Stimulated activated CD4-positive, alpha-beta T cell treated with anti-CD3 and anti-CD28 coated beads, Interleukin-15, amount 100 ng/mL, for 48 hours (primary cell): ENCODE measurements at places on chromosomes 3 and 15.

GRCh38 chr3:54198556-54198955, 76.2 kb downstream of the CACNA2D3 start:
- no peak for DNase-seq

DNA sequence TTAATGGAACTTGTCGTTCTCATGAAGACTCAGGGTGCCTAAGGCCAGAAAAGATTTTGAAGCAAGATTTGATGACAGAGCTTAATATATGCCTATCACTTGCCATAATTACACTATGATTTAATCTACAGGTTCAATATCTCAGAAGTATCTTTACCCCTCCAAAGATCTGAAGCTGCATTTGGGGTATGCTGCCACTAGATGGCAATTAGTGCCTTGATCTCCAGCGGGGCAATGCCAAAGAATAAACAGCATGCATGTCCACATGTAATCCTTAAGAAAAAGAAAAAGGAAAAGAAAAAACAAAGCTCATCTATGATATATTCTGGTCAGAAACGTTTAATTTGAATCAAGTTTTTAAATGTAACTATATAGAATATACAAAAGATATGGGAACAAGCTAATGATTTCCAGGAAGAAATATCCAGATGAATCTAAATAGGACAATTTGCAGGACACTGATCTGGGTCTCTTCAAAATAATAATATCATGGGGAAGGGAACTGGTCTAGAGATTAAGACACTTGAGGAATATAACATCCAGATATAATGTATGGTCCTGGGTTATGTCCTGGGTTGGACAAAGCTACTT, 55.0 kb upstream of the SOX14 start:
- DNase-seq, result no peak

DNA sequence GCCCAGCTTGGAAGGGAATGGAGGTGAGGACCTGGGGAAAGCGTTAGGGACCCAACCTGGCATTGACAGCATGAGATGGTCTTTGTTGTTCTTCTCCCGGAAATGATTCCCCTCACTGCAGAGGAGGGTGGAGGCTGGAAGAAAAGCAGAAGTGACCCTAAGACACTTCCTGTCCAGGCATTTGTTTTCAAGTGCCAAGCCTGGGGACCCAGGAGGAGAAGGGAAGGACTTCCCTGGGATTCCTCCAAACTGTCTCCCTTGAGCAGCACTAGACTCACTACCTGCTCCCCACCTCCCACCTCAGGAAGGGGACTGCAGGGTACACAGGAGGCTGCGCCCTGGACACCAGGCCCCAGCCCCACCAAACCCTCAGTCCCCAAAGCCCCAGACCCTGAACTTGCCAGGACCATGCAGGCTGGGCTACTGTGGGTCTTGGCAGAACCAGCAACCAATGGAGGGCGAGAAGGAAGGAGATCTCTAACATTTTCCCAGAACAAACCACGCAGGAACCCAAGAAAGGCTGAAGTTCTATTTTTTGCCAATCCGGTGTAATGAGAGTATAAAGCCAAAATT, 9.8 kb upstream of the VIPR1 start:
- no peak for DNase-seq

GRCh38 chr15:52054381-52054780, 35.4 kb downstream of the MAPK6 start:
- no peak for DNase-seq

DNA sequence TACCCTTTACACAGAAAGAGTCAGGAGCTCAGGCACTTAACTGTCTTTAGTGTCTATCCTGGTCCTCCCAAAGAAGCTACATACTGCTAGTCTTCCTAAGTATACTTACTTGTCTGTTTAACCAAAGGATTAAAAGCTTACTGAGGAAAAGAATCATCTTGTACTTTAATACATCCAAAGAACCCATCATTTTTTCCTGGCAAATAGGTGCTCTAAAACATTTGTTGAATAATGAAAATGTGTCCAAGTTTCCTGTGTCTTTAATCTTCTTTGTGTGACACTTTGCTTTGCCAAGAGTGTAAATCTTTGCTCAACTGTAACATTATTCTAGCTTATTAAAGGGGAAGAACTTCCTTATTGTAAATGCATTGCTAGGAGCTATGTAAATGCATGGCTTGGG, 519.2 kb downstream of the OTOL1 start:
- DNase-seq, result no peak

- DNase-seq, result no peak
Measured at GRCh38 chr3:133701435-133702358, 40.0 kb upstream of the TOPBP1 start.

DNA sequence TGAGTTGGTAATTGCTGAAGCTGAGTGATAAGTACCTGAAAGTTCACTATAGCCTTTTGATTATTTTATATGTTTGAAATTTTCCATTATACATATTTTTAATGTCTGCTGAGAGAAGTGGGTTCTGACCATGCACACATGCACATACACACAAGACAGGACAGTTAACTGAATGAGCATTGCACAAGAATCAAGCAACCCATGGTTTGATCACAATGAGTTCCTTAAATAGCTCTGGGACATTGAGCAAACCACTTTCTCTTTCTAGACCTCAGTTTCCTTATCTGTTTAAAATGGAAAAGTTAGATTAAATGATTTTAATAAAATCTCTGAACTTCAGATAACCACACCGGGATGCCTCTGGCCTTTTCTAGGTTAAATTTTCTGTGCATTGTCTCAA, 26.7 kb downstream of the SNTN start:
- no peak for DNase-seq

- DNase-seq, result no peak
Measured at GRCh38 chr3:123155471-123156011, 46.2 kb upstream of the SEC22A start.

- no peak for DNase-seq
Measured at GRCh38 chr3:101189176-101189575, 131.2 kb downstream of the IMPG2 start.

- DNase-seq, result no peak
Measured at GRCh38 chr3:99565331-99565730, 73.1 kb upstream of the COL8A1 start.

DNA sequence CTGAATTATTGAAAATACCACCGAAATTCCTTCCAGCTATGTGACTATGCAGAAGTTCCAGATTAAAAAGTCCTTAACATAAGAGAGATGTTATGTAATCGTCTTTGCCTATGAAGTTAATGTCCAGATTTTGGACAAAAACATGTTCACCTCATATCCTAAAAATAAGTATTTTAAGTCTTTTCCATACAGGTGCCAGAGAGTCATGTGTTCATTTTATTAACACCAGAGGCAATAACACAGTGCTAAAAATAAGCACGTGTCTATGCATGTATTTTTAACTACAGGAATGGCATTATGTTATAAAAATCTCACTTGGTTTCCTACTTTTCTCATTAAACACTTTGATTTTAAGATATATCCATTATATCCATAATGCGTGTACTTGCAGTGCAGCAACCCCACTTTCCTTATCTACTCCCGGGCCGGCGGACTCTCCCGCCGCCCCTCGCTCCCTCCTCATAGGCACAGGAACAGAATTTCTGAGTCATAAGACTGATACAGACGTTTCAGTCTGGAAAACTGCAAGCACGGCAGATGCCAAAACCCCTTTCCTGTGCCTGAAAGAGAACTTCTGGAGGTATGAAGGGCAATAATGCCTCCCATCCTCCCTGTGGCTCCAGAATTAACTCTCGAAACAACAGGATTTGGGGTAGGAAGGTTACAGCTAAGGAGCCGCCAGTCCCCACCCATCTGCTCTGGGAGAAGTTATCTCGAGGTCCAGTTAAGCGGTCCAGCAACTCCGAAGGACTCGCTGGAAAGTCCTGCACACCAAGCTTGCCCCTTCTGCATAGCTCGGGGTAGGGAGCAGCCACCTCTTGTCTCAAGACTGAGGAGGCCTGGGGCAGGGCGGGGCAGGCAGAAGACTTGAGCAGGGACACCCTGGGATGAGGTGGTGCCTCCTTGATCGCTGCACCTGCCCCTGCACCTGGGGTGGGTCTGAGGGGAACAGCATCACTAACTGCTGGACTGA, 22.3 kb upstream of the PSTPIP1 start:
- no peak for DNase-seq

GRCh38 chr3:72694398-72694797, 153.8 kb downstream of the SHQ1 start:
- no peak for DNase-seq

- DNase-seq, result no peak
Measured at GRCh38 chr3:94714194-94714593, 651.3 kb downstream of the NSUN3 start.

- DNase-seq, result no peak
Measured at GRCh38 chr3:160049565-160049964, 60.9 kb downstream of the IL12A start.

- DNase-seq, result no peak
Measured at GRCh38 chr3:157493627-157494550, 9.3 kb downstream of the VEPH1 start.

DNA sequence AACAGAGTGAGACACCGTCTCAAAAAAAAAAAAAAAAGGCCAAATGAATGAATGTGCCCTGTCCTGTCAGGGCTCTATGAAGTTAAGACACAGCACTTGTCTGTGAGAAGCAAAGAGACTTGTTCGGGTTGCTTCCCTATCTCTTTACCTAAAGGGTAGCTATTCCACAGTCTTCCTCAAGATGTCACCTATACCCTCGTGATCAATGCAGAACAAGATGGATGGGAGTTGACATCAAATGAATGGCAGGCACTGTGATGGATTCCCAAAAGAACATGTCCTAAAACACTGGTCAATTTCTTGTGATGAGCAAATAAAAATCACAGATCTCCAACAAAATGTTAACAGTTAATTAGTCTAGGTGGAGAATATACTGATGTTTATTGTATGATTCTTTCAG, 9.5 kb downstream of the TADA3 start:
- DNase-seq, result no peak
